SK-N-SH (cell line): ENCODE measurements at places on chromosomes 5 and 9. TPM values are rescaled to one million over a fixed set of nuclear protein-coding genes. Genes with fewer than 3 reads are reported as not detected.

GRCh38 chr5:149439899-149440542 is 60.9 kb upstream of the IL17B start:
- DNase-seq: peak; percentile 50

- DNase-seq: peak; percentile 37
Observed at GRCh38 chr5:169081000-169081724, 219.8 kb downstream of the SLIT3 start.

DNA sequence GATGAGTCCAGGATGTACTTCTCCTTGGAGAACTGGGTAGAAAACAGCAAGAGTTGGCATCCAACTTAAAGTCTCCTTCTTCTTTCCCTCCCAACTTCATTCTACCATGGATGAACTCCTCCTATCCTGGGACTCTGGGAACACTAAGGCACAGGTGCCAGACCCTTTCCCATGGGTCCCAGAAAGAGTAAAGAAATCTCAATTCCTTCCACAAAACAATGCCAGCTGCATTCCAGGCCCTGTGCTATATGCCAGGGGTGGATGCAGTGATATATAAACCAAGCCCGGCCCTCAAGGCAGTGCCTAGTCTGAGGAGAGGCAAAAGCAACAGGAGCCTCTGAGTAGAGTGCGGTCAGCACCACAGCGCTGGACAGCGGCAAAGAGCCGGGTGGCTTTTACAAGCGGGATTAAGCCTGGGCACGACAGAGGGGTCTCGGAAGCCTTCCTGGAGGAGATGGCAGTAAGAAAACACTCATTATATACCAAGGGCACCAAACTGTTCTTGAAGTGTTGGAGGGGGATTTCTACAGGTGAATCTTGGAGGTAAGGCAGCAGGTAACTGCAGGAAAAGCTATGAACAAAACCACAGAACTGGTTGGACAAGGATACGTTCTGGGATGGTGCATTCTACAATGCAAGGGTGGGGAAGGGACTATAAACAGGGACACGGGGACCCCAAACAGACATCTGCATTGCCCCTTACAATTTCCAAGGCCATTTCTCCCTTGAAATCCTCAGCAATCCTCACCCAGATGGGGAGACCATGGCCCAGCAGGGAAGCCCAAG is 16.4 kb upstream of the TOR2A start:
- no peak for DNase-seq

DNA sequence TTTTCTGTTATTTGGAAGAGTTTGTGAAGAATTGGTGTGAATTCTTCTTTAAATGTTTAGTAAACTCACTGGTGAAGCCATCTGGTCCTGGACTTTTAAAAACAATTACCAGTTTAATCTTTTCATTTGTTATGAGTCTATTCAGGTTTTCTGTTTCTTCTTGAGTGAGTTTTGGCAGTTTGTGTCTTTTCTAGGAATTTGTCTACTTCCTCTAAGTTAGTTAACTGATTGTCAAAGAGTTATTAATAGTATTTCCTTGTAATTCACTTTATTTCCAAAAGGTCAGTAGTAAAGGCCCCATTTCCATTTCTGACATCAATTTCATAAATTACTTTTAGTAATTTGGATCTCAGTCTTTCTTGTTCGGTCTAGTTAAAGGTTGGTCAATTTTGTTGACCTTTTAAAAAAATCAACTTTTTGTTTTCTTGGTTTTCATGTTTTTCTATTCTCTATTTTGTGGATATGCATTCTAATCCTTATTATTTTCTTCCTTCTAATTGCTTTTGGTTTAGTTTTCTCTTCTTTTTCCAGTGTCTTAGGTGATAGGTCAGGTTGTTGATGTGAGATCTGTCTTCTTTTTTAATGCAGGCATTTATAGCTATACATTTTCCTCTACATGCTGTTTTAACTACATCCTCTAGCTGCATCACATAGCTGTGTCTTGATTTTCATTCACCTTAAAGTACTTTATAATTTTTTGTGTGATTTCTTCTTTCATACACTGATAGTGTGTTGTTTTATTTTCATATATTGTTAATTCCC is 7.3 kb upstream of the SMIM3 start:
- no peak for DNase-seq

Gene HAPLN1
- 0.30 and 0.39 TPM in 2 replicates for polyA plus RNA-seq

GRCh38 chr9:128656416-128657343 is at the start of gene DYNC2I2:
DYNC2I2 (minus strand) TSS chr9:128656847; CDS start chr9:128656726, 121 bp downstream.
- DNase-seq: peak; percentile 98

- no peak for DNase-seq
Observed at GRCh38 chr9:123586275-123586674, 230.3 kb downstream of the CRB2 start.

Gene SLCO4C1
- polyA plus RNA-seq: 0.02 TPM in 1 of 2 replicates, not detected in the other

DNA sequence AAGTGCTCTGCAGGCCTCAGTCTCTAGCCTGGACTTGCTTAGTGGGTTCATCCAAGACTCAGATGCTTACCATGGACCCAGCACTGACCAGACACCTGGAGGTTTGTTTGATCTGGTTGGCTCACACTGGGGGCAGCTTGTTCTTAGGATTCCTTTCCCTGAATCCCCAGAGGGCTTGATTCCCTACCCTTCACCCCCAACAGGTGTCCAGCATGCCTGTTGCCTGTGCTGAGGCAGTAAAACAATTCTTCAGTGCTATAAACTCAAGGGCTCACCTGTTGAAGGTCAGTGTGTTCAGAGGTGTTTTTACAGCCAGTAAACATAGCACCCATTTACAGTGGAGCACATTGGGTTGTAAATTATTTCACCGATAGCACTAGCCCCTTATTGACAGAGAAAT is 123.8 kb upstream of the KLF4 start:
- no peak for DNase-seq

Gene SCGB3A1
- polyA plus RNA-seq: not detected in 2 replicates

DNA sequence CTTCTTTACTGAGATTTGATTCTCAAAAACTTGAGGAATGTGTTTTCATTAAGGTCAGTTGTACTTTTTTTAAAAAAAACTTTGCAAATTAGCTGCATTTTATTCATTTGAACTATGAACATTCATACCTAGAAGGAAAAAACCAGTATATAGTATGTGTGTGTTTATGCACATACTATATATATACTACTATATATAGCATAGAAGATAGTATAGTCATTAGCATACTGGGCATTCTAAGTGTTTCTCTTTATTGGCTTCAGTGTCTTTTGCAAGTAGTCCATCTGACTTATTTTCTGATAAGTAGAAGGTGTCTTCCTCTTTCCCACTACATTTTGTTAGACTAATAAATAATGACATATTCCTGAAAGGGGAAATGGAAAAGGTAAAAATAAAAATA is 33.0 kb downstream of the ELOVL7 start:
- DNase-seq: no peak

- no peak for DNase-seq
Observed at GRCh38 chr9:3517377-3518048, 8.3 kb downstream of the RFX3 start.

Gene PROB1
- 0.44 and 0.62 TPM in 2 replicates for polyA plus RNA-seq

Gene UBE2D2
- 22.8 and 24.5 TPM in 2 replicates for polyA plus RNA-seq

DNA sequence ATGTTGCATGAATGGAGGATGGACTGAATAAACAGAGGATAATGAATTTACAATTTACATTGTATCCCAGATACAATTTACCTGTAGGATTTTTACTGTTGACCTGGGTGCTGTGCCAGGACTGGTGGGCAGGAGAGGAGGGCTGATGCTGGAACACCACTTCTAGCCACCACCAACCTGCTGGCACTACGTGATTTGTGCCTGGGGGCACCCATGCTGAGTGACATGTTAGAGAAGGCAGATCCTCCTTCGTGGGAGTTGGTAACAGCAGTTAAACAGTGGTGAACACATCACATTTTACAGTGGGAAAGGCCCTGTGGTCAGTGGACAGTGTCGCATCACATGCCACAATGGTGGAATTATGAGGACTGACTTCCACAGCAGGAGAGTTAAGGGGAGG is 3.0 kb upstream of the ANKRD34B start:
- DNase-seq: no peak
